ENCODE measurements at places on chromosomes 6 and 20. TPM values are rescaled to one million over a fixed set of nuclear protein-coding genes. Genes with fewer than 3 reads are reported as not detected.

GRCh38 chr6:152401978-152402377, 235.2 kb downstream of the SYNE1 start:
- no peak for DNase-seq

DNA sequence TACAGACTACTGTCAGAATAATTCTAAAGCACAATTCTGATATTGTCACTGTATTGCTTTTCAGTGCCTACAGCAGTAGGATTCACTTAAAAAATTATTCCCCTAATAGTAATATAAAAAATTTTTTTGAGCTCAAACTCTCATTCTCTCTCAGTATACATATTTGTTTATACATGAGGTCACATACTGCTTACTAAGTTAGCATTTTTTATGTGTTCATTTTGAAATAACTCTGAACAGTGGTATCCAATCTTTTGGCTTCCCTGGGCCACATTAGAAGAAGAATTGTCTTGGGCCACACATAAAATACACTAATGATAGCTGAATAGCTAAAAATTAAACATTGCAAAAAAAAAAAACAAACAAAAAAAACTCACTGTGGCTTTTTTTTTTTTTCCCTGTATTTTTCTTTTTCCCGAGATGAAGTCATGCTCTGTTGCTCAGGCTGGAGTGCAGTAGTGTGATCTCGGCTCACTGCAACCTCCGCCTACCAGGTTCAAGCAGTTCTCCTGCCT, 38.6 kb downstream of the ASXL1 start:
- DNase-seq, result no peak

GRCh38 chr20:53582574-53583351, 10.9 kb downstream of the ZNF217 start:
- DNase-seq, result no peak

Gene DDX39B
- total RNA-seq, result 159 TPM

GRCh38 chr6:131762984-131763383, 44.8 kb upstream of the ENPP1 start:
- DNase-seq, result no peak

DNA sequence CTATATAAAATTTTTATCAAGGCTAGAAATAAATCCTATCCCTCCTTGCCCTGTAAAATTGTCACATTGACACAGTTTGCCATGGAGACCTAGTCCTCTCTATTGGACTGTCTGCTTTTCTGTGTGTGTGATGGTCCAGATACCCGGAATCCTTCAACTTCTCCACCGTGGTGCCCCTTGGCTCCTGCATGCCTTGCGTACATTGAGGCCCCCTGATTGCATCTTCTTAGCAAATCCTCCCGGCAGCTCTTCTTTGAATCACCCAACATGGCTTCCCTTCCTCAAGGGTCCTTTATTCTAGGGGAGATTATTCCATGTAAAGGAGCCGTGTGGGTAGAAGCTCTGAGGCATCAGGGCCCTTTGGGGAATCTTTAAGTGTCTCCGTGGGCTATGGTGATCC, 219.5 kb downstream of the CDC5L start:
- no peak for DNase-seq

Gene HFE
- 5.3 TPM for total RNA-seq

- DNase-seq, result no peak
Measured at GRCh38 chr6:6975459-6976111, 132.2 kb upstream of the RREB1 start.

Gene GHRH
- total RNA-seq, result not detected

Gene GPRC6A
- total RNA-seq, result not detected

DNA sequence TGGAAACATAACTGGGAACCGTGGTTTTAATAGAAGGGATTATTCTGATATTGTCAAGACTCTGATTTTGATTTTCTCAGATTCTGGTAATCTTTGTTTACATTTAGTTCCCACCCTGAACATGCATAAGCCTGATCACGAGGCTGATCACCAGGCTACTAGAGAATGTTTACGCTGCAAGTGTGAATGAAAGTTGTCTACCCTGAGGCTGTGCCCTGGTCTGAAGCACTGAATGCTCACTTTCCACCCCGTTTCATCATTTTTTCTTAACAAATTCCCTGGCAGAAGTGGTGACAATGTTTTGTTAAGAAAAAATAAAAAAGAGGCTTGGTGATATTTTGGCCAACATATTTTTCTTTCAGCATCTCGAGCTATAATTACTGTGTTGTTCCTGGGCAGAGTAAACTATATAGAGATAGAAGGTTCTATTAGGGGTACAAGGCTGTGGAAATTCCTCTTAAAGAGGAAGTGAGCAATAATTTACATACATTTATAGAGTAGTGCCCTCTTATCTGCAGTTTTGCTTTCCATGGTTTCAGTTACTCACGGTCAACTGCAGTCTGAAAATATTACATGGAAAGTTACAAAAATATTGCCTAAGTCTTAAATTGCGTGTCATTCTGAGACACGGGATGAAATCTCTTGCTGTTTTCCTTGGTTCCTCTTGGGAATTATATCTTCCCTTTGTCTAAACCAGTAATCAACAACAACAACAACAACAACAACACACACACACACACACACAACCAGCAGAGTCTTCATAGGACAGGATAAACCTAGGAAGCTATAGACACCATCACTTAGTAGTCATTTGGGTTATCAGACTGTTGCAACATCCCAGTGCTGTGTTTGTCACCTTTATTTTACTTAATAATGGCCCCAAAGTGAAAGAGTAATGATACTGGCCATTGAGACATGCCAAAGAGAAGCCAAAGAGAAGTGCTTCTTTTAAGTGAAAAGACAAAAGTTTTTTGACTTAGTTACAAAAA, 566.6 kb upstream of the CITED2 start:
- no peak for DNase-seq

- no peak for DNase-seq
Measured at GRCh38 chr6:125913864-125914351, 42.7 kb upstream of the HINT3 start.

DNA sequence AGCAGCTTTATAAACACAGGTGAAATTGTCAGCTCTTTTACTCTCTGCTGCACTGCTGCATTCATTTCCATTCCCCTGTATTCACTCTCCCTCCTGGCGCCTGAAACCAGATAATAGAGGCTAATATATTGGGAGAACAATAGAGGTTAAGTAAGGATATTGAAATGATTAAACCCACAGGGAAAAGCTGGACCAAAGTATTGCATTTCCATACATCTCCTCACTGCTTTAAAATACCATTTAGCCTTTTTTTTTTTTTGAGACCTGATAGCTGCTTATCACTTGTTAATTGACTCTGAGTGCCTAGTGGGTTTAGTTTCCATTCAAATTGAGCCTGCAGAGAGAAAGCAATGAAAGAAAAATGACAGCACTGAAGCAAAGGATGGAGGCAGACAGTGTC, 540.5 kb upstream of the IMPG1 start:
- DNase-seq, result no peak

GRCh38 chr6:127453845-127454619, 5.2 kb downstream of the KIAA0408 start:
- no peak for DNase-seq

DNA sequence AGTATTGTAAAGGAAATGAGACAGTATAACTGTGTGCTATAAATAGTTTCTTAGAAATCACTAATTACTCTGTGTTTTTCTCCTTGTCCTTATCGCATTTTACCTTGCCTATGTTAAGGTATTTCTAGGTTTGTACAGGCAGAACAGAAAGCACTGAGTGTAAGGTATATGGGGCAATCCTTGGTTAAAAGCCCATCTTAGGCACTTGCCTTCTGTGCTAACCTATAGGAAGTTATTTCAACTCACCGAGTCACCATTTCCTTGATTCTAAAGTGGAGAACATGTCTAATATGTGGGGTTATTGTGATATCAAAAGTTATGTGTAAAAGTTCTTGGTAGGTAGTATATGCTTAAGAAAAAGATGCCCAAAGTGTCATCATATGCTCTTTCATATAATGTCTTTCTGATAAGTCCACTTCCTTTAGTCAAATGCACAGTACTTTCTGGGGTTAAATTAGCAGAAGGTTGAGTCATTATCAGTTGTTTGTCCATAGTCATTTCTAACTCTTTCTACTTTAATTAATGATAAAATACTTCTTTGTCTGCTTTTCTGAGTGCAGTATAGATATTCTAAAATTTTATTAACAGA, 276.4 kb downstream of the UTRN start:
- DNase-seq, result no peak

- DNase-seq, result no peak
Measured at GRCh38 chr6:47278545-47278944, 31.2 kb downstream of the TNFRSF21 start.

Gene MAP3K5
- total RNA-seq, result 34.7 TPM

GRCh38 chr20:2169456-2170088, 67.9 kb downstream of the STK35 start:
- DNase-seq, result no peak

Gene ARMC2
- 9.5 TPM for total RNA-seq

Gene FOXA2
- not detected for total RNA-seq

DNA sequence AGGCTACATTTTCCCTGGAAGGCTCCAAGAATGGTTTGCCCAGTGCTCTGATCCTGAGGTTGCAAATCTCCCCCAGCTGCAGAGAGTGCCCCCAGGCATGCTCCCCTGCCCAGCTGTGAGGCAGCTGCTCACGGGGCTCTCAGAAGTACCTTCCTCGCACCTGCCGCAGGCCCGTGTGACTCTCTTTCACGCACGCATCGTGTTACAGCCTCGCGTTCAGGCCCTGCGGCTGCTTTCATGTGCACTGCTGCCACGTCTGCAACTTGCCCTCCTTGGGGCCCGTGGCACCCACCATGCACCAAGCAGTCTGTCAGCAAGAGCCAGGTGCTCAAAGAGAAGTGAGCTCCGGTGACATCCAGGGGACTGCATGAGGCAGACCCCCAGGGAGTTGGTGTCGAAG, 28.6 kb upstream of the SPO11 start:
- no peak for DNase-seq

Gene SIRPB2
- 4.0 TPM for total RNA-seq

- DNase-seq, result no peak
Measured at GRCh38 chr20:46420878-46421277, 14.5 kb upstream of the ELMO2 start.

Gene PXT1
- total RNA-seq, result not detected

- no peak for DNase-seq
Measured at GRCh38 chr6:150813319-150813992, 52.0 kb upstream of the MTHFD1L start.

DNA sequence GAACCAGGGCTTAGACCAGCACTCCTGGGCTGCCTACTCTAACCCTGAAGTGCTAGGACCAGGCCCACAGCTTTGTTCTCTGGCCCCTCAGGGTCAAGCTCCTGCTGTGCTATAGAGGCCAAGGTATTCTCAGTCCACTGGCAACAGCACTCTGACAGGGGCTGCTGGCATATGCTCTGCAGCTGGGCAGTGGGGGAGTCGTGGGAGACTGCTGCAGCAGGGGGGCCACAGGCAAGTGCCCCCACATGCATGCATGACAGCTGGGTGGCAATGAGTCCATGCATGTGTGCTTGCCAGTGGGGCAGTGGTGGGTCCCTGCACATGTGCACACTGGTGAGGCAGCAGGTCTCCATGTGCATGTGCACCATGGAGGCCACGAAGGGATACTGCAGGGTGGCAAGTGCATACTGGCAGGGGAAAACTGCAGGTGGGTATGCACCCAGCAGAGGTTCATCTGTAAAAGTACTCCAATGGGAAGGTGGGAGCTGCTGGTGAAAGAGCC, 364.9 kb upstream of the IRAK1BP1 start:
- no peak for DNase-seq

Gene ABHD16B
- not detected for total RNA-seq

Gene HLA-G
- total RNA-seq, result not detected

DNA sequence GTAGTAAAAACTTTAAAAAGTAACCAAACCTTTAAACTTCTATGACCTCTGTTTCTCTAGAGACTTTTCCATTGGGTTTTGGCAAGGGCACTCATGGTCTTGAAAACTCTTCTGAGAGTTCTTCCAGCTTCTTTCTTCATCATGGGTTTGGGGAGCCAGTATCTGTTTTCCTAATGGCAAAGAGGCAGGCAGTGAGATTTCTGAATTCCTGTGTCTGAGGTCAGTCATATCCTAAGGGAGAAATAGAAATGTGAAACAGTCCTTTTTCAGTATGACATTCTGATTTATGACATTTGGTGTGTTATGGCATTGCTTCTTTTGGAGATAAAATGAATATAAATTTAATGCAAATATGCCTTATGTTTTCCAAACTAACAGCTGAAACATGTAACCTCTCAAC, 518.5 kb upstream of the MARCKS start:
- no peak for DNase-seq

GRCh38 chr20:363319-364078, 16.6 kb downstream of the NRSN2 start:
- DNase-seq, result no peak

- peak; percentile 86 for DNase-seq
Measured at GRCh38 chr20:57748601-57749130, 38.9 kb upstream of the PMEPA1 start.

- no peak for DNase-seq
Measured at GRCh38 chr6:43608310-43608763, 20.7 kb downstream of the GTPBP2 start.

GRCh38 chr20:24503352-24503931, 34.0 kb downstream of the SYNDIG1 start:
- no peak for DNase-seq

Gene FAM217A
- not detected for total RNA-seq

DNA sequence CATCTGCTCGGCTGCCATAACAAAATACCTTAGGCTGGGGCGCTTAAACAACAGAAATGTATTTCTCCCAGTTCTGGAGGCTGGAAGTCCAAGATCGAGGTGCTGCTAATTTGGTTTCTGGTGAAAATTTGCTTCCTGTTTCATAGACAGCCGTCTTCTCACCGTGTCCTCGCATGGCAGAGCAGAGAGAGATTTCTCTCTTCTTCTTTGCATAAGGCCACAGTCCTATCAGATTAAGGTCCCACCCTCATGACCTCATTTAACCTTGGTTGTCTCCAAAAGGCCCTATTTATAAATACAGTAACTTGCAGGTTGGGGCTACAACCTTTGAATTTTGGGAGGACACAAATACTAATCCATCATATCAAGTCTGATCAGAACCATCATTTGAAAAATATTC, 544.3 kb downstream of the KIF16B start:
- DNase-seq, result no peak

- DNase-seq, result no peak
Measured at GRCh38 chr6:50843842-50844241, 25.2 kb downstream of the TFAP2B start.

DNA sequence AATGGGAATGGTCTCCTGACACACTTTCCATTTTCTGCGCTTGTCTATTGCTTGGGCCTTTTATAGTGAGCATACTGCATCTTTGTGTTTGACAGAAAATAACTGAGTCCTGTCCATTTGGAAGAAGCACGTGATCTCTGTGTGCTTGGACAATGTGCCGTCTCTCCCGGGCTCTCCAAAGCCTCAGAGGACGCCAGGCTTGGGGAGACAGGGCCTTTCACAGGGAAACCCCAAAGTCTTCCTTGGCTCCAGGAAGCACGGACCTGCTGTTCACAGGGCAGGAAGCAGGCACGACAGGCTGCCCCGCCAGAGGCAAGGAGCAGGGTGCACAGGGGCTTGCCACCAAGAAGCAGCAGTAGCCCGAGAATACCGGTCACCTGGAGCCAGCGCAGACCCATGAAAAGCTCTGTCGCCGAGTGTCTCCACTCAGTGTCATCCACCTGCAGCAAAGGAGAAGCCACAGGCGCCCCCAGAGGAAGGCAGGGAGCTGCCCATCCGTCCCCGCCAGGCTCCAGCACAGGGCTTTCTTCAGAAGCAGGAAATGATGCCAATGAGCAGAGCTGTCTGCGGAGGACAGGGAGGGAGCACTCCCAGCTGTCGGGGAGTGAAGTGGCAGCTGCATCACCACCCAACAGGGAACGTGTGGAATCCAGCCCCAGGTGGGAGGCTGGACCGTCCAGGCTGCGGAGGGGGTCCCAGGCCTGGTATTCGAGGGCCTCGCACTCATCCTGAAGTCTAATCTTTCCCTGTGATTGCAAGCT, 135.1 kb downstream of the AGPAT4 start:
- DNase-seq, result peak; percentile 66

Measured in Right ventricle myocardium inferior (tissue), 1 donor.